ENCODE measurements at places on chromosomes 6 and 20.

DNA sequence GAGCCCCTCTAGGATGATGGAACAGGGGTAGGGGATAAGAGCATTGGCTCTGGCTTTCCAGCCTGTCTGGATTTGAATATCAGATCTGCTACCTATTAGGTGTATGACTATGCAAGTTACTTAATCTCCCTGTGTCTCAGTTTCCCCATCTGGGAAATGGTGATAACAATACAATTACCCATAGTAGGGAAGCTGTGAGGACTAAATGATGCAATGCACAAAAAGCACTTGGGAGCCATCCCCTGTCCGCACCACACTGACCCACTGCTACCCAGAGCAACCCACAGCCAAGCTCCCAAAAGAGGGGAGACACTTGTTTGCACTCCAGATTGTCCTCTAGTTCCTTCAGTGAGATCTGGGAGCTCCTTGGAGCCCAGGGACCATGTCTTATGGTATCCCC lies 30.1 kb downstream of the C6orf132 start:
- DNase-seq: no peak

GRCh38 chr6:132664309-132665034 lies 5.5 kb upstream of the TAAR1 start:
- DNase-seq: no peak

- no peak for DNase-seq
These were observed 129.0 kb downstream of the KIF16B start for GRCh38 chr20:16444057-16444777.

DNA sequence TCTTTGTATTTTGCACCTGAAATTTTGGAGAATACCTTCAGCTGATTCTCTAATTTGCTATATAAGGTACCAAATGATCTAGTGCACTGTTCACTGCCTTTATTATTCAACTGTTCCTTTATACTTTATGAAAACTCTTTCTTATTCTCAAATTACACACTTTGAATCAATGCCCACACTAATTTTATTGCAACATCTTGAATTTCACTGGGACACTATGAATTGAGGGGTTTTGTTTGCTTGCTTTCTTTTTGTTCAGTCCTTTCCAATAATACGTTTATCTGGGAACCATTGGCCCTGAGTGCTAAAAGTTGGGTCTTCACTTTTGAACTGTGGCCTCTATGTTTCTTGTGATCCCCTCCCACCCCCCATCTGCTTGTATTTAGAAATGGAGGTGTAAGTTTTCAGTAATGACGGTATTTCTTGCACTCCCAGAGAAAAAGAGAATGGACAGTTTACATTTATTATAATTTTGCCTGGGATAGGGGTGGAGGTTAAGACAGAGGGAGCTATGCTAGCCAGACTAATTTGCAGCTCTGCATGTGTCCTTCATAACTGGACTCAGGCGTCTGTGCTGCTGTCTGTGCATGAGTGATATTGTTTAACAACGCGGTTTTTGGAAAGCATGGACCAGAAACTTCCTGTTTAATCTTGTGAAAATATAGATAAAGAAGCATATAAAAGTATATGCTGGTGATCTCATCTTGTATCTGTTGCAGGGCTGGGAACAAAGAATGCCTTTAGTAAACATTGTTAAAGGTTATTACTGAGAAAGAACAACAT lies 98.1 kb downstream of the DNAH8 start:
- DNase-seq: no peak

DNA sequence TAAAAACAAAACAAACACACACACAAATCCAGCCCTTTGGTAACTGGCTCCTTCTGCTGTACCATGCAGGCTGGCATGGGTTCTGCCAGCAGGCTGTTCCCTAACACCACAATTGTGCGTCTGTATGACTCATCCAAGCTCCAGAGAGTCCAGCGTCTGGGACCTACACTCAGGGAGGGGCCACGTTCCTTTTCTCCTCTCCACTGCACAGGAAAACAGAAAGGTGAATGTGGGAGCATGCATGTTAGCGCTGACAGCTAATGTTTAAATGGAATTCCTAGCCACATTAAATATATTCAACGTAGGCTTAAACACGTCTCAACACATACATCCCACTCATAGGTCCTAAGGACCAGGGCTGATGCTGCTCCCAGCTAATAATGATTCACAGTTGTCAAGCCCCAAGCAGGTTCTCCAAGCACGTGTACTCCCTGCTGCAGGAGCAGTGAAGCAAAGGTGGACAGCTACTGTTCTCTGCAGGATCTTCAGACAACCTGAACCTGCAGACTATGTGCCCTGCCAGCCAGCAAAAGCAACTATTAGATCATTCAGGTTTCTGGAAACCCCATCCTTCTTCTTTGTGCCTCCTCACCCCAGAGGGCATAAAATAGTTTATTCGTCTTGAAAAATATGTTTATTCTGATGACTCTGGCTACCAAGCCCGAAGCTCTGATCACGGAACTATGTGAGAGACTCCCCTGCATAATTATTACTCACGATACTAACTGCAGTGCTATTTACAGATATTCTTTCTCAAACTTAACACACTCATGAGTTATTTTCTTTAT lies 20.9 kb downstream of the MAP1LC3A start:
- DNase-seq: no peak

GRCh38 chr6:102028176-102028575 lies 634.7 kb downstream of the GRIK2 start:
- no peak for DNase-seq

DNA sequence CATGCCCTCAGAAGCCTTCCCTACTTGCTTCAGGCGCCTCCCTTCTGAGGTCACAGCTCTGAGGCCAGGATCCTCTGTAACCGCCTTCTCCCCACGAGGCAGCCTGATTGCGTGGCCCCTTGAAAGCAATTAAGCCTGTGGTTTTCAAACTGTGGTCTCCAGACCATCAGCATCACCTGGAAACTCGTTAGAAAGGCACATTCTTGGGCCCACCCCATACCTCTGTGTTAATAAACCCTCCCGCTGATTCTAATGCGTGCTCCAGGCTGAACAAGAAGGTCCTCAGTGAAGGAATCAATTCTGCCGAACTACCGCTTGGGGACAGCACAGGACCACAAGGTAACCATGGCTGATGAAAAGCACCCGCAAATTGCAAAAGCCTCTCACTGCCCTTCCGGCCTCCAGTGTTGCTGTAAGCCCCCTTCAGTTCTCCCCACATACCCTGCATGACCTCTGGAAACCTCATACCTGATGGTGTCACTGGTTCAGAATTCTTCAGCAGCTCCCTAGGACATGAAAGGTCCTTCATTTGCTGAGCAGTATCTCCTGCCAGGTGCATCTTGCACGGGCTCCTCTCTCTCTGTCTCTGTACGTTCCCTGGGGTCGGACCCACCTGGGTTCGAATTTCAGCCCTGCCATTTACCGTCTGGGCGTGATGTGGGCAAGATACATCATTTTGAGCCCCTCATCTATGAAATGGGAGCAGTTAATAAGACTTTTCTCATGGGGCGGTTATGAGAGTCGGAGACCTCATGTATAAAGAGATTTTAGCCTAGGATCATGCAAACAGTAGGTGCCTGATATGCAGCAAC lies 93.3 kb upstream of the RNF24 start:
- DNase-seq: no peak

DNA sequence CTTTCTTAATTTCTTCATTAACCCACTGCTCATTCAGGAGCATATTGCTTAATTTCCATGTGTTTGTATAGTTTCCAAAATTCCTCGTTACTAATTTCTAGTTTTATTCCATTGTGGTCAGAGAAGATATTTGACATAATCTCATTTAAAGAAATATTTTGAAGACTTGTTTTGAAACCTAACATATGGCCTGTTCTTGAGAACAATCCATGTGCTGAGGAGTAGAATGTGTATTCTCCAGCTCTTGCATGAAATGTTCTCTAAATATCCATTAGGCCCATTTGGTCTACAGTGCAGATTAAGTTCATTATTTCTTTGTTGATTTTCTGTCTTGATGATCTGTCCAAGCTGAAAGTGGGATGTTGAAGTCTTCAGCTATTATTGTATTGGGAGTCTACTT lies 251.7 kb downstream of the ALDH8A1 start:
- no peak for DNase-seq

- DNase-seq: no peak
These were observed 448.0 kb downstream of the EYS start for GRCh38 chr6:65259059-65259458.

- DNase-seq: no peak
These were observed 22.7 kb downstream of the PIM1 start for GRCh38 chr6:37192666-37193065.

DNA sequence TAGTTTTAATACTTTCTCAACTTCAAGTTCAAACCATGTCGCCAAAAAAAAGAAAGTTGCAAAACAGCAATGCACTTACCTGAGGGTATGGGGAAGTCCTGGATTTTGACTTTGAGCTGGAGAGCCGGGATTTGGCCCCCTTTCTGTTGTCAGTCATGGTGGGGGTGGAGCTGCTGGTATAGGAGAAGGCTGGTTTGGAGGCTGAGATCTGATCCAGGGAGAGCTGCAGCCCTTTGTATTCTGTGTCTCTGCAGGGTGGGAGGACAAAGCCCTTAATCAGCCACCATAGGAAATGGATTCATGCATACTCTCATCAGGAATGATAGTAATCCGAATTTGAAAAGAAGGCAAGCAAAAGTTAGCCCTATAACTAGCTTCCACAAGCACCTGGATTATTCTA lies 44.0 kb downstream of the SIM1 start:
- no peak for DNase-seq

DNA sequence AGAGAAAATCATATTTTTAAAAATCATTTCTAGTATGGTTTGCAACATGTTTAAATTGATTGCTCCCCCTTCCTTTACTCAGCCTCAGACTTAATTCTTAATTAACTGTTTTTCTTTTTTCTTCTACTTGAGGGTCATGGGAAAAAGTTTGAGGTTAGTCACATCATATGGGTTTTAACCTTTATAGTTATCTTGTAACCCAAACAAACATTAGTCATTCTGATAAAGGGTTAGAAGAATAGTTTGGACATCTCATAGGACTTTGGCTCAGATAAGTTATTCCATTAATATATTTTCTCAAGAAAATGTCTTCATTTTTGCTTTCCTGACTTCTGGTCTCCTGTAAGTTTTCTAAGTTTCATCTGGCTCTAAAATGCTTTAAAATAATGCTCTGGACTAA lies 34.5 kb upstream of the TSPYL1 start:
- no peak for DNase-seq

- DNase-seq: no peak
These were observed 55.7 kb downstream of the LRRC1 start for GRCh38 chr6:53850527-53850926.

GRCh38 chr6:170007468-170008293 lies 256.3 kb downstream of the ERMARD start:
- no peak for DNase-seq

- DNase-seq: no peak
These were observed 25.4 kb downstream of the ARFGEF3 start for GRCh38 chr6:138187156-138187555.

DNA sequence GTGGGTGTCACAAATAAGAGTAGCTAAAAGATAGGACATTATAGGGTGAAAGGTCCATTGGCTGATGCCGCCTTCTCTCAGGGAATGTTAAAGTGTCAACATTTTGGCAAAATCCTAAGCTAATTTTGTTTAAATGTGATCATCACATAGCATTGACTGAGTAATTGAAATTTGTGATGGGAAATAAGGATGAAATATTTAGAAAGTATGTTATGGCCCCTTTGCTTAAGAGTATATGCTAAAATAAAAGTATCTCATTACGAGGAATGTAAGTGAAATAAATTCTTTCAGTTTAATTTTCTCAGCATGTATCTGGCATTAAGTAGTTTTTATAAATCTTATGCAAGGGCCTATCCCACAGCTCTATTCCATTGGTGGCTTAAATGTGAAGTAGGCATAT lies 229.2 kb downstream of the PRL start:
- DNase-seq: no peak

GRCh38 chr20:44643596-44644229 lies 7.8 kb downstream of the ADA start:
- no peak for DNase-seq

DNA sequence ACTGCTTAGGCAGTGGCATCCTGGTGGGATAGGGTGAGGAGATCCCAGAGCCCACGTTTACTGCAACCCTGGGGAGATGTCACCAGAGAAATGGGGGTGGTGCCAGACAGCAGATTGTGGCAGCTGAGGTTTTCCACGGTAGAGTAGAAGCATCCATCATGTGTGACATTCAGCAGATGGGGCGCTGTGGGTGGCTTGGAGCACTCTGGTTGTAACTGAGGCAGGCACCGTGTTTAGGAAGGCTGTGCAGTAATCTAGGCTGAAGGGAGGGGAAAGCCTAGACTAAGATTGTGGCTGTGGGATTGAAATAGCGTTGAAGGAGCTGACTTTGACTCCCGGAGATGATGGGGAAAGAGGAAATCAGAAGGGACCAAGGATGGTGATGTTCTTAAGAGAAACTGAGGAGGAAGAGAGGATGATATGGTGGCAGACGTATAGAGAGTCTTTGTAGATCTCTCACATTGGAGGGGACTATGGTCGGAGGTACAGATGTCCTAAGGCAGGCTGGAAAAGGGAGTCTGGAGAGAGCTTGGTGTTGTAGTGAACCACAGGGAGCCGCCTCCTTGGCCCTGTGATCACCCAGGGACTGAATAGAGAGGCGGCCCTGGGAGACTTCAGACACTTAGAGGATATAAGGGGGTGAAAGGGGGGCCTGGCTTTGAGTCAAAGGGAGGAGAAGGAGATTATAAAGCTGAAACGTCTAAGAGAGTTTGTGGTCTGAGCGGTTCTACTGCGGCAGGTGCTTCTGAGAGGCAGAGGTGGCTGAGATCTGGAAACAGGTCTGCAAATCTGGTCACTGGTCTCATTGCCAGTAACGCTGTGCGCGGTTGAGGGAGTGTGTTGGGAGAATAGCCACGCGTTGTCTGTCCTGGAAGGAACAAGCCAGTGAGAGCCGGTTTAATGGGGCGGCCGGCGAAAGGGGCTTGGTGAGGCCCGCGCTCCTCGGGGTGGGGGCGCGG lies 792 bp upstream of the MICA start:
- DNase-seq: no peak

DNA sequence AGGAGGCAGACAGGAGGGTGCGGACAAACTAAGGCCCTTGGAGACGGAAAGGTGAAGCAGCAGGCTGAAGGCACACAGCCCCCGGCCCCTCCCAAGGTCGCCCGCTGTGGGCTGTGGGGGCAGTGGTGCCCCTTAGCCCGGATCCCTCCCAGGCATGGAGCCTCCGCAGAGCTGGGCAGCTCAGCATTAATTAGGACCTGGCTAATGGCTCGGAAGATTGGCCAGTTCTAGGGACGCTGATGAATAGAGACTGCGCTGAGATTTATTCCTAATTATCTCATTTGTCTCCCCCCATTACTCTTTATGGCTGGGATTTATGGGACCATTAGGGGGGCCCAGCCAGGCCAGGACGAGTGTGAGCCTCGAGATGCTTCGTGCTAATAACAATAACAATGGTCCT lies 20.4 kb downstream of the MDFI start:
- DNase-seq: no peak

Data from vagina (tissue), 2 donors.